Iris pigment epithelial cell (primary cell): ENCODE measurements at places on chromosomes 12 and 14.

- DNase-seq: no peak
These were observed 2.3 kb downstream of the KIF26A start for GRCh38 chr14:104140463-104141331.

DNA sequence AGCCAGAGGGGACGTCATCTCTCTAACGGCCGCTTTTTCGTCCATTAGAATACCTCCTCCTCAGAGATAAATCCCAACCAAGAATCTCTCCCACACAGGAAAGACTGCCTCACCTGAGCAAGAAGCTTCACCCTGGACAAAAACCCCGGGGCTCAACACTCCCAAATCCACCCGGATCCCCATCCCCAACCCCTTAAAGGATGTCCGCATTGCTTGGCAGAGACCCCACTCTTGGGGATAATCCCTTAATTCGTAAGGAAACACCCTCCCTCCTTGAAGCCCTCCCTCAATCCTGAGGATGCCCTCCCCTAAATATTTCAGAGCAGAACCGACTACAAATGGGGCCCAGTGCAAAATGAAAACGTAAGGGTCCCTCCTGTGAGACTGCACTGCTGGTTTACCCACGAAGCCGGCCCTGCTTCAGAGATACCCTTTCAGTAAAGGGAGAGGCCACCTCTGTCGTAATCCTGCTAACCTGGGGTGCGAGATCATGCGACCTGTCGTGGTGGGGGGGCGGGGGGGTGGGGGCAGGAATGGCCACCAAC lies 655 bp upstream of the DYNLL1 start:
- no peak for DNase-seq

DNA sequence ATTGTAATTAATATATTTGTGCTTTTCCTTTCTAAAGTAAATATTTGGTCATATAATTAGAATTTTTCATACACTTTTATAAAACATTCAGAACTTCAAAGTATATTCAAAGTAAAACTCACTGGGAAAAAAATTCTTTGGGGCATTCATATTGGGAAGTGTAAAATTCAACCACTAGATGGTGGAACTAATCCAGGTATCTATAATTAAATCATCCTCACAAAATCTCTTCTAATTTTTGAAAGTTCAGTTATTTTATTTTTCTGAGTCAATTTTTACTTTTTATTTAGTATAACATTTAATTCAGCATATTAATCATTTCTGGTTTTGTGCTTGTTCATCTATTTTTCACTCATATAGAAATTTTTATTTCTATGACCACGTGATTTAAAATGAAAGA lies 81.0 kb downstream of the NTS start:
- peak; percentile 9 for DNase-seq

- peak; percentile 52 for DNase-seq
These were observed at the start of gene GPD1 for GRCh38 chr12:50103767-50104321. TSS of gene GPD1 (plus strand) at chr12:50104008. CDS start at chr12:50104051, 43 bp downstream.

GRCh38 chr12:94679554-94680195 lies 29.3 kb upstream of the TMCC3 start:
- no peak for DNase-seq

- DNase-seq: no peak
These were observed 314.3 kb upstream of the RTL1 start for GRCh38 chr14:101217616-101218371.

- no peak for DNase-seq
These were observed 247.9 kb downstream of the NELL2 start for GRCh38 chr12:44628180-44628579.

GRCh38 chr12:24815114-24815423 lies 133.8 kb downstream of the BCAT1 start:
- no peak for DNase-seq

DNA sequence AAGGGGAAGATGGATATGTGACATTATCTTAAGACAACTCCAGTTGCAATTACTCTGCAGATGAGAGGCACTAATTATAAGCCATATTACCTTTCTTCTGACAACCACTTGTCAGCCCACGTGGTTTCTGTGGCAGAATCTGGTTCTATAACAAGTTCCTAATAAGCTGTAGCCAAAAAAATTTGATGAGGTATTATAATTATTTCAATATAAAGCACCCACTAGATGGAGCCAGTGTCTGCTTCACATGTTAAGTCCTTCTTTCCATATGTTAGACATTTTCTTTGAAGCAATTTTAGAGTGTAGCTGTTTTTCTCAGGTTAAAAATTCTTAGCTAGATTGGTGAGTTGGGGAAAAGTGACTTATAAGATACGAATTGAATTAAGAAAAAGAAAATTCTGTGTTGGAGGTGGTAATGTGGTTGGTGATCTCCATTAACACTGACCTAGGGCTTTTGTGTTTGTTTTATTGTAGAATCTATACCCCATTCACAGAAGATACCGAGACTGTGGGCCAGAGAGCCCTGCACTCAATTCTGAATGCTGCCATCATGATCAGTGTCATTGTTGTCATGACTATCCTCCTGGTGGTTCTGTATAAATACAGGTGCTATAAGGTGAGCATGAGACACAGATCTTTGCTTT lies 36.9 kb downstream of the PSEN1 start:
- DNase-seq: peak; percentile 59

GRCh38 chr14:101813171-101813759 lies 51.8 kb downstream of the PPP2R5C start:
- DNase-seq: no peak

- peak; percentile 70 for DNase-seq
These were observed 9.5 kb upstream of the SAV1 start for GRCh38 chr14:50677527-50678063.
